ENCODE measurements at places on chromosomes 12 and 14. TPM values are rescaled to one million over a fixed set of nuclear protein-coding genes. Genes with fewer than 3 reads are reported as not detected.

CEBPE gene
- not detected for total RNA-seq

PPFIA2 gene
- total RNA-seq = not detected

MANSC1 gene
- 43.6 TPM for total RNA-seq

PLEK2 gene
- total RNA-seq = 11.1 TPM

POLE2 gene
- total RNA-seq = 30.1 TPM

OVCH1 gene
- under 0.01 TPM for total RNA-seq

LUM gene
- 2.4 TPM for total RNA-seq

SLC6A13 gene
- not detected for total RNA-seq

PLA2G1B gene
- total RNA-seq = not detected

ZDHHC17 gene
- total RNA-seq = 39.3 TPM

GLT8D2 gene
- 2.2 TPM for total RNA-seq

LMNTD1 gene
- total RNA-seq = not detected

LRP1-AS gene
- total RNA-seq = not detected

SLCO1A2 gene
- total RNA-seq = under 0.01 TPM

ZNF605 gene
- 13.4 TPM for total RNA-seq

BICDL1 gene
- total RNA-seq = not detected

FOXG1 gene
- 0.07 TPM for total RNA-seq

DTX3 gene
- 4.1 TPM for total RNA-seq

STAB2 gene
- not detected for total RNA-seq

ZDHHC22 gene
- not detected for total RNA-seq

ATP5F1B gene
- total RNA-seq = 679 TPM

DYRK2 gene
- total RNA-seq = 13.5 TPM

RPS6KA5 gene
- total RNA-seq = 8.5 TPM

IL23A gene
- total RNA-seq = not detected

VPS33A gene
- 23.8 TPM for total RNA-seq

ZC2HC1C gene
- 2.0 TPM for total RNA-seq

HHIPL1 gene
- total RNA-seq = 0.80 TPM

FAM90A1 gene
- total RNA-seq = not detected

PTPRO gene
- not detected for total RNA-seq

LTB4R gene
- 4.7 TPM for total RNA-seq

SLC4A8 gene
- 5.5 TPM for total RNA-seq

KCNC2 gene
- total RNA-seq = not detected

IKZF4 gene
- total RNA-seq = 1.9 TPM

TTC9 gene
- 0.13 TPM for total RNA-seq

PNMA1 gene
- total RNA-seq = 51.9 TPM

PIK3C2G gene
- not detected for total RNA-seq

HNF1A gene
- total RNA-seq = not detected

AMDHD1 gene
- total RNA-seq = 0.13 TPM

SLC16A7 gene
- 13.3 TPM for total RNA-seq

ARMH4 gene
- 1.9 TPM for total RNA-seq

LRTM2 gene
- not detected for total RNA-seq

PPP4R3A gene
- 105 TPM for total RNA-seq

Measured in thoracic aorta endothelial cell (primary cell).